ENCODE measurements at places on chromosomes 1 and 21.

GRCh38 chr1:115245227-115245626, 92.8 kb downstream of the NGF start:
- DNase-seq: no peak

GRCh38 chr1:43270421-43271095, 775 bp downstream of the TMEM125 start:
- no peak for DNase-seq

DNA sequence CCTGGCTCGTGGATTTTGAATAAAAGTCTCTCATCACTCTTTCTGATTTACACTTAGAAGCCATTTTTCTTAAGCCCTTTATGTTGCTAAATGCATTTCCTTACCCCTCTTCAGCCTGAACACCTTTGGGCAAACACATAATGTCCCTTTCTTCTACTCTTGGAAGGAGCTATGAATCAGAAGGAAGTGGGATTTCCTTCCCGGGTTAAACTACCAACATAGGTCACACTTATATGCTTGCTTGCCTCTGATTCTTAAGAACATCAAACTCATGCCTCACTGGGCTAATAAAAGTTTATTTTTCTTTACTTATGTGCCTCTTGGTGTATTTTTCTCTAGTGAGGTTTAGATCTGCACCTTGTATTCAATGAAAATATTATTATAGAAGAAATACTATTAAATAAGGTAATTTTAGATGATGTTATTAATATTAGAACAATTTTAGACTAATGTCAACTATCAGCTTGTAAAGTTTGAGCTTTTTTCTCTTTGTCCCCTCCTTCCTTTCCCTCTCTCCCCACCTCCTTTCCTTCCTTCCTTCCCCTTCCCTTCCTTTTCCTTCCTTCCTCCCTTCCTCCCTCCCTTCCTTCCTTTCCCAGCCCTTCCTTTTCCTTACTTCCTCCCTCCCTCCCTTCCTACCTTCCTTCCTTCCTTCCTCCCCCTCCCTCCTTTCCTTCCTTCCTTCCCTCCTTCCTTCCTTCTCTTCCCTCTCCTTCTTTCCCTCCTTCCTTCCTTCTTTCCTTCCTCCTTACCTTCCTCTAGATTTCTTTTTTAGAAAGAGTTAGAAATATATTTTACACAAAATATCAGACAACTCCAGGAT, 66.5 kb upstream of the KCNJ6 start:
- no peak for DNase-seq

GRCh38 chr1:100735244-100735643, 15.7 kb downstream of the VCAM1 start:
- DNase-seq: no peak

DNA sequence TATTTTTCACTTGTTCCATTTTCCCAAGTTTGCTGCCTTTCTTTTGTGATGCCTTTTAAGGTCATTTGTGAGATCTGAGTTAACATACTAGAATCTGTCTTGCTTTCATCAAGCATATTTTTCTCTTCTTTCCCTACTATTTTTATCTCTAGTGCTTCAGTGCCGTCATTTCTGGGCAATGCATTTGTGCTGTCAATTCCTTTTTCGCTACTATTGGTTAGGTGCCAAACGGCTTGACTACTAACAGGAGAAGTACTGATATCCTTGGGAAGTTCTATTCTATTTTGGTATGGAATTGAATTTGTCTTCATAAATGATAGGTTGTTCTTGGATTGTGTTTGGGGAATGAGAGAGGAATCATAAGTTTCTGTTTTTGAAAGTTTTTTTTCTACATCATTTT, 42.2 kb downstream of the LRRC53 start:
- DNase-seq: no peak

- DNase-seq: no peak
Measured at GRCh38 chr1:68225781-68226180, 6.5 kb downstream of the WLS start.

- DNase-seq: no peak
Measured at GRCh38 chr1:156803086-156803851, 13.4 kb downstream of the SH2D2A start.

GRCh38 chr1:161115132-161115711, 2.6 kb downstream of the PFDN2 start:
- no peak for DNase-seq

GRCh38 chr1:155206891-155207805, 549 bp downstream of the THBS3 start:
- peak; percentile 93 for DNase-seq

DNA sequence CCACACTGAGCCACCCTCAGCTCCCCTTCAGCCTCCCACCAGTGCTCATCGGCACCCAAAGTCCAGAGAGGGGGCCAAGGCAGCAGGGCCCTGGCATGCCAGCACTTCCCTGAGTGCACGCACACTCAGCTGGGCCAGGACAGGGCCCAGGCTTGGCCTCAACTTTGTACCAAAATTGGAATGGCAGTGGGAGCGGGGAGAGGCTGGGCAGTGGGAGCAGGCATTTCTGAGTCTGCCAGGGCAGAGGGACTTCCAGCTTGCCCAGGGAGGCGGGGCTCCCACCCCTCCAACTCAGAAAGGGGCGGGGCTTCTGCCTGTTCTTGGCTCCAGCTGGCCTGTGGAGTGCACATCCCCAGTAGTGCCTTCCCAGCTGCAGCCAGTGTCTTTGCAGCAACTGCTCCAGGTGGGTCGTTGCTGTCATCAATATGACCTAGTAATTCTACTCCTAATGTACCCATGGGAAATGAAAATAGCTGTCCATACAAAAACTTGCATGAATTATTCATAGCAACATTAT, 10.3 kb upstream of the SNX7 start:
- DNase-seq: no peak

DNA sequence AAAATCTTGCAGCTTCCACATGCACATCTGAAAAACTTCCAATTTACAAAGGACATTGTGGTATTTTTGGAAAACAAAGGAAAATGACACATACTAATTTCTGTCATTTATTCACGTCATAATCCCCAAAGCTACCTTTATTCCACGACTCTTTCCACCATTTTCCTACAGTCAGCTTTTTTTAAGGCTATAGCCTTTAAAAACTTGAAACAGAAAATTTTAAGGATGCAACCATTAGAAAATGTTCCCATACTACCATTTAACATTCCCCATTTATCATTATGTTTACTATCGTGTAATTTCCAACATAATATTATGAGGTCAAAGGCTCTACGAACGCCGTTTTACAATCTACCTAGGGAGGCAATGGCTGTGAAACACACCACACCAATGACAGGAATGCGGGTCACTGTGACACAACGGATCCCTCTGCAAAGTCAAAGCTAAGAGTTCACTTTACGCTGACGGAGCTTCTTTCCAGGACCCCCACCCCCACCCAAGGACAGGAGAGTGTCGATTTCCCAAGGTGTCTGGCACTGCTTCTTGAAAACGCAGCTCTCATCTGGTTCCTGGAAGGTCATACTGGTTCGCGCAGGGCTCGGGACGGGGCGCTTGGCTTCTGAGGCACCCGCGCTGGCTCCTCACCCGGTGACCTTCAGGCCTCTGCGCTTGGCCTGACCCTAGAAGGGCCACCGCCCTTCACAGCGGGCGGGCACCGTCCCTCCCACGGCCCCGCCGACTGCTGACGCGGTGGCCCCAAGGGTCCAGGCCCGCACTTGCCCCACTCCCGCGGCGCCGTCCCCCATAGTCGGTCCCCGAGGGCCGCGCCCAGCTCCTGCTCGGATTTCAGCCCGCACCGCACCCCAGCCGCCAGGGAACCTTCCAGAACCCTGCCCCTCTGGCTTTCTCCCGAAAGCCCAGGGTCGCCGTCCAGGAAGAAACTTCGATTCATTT, 50.5 kb upstream of the ATF3 start:
- no peak for DNase-seq

GRCh38 chr1:36350659-36351226, 27.3 kb upstream of the EVA1B start:
- DNase-seq: peak; percentile 88

- no peak for DNase-seq
Measured at GRCh38 chr21:37475186-37475868, 108.8 kb downstream of the DYRK1A start.

DNA sequence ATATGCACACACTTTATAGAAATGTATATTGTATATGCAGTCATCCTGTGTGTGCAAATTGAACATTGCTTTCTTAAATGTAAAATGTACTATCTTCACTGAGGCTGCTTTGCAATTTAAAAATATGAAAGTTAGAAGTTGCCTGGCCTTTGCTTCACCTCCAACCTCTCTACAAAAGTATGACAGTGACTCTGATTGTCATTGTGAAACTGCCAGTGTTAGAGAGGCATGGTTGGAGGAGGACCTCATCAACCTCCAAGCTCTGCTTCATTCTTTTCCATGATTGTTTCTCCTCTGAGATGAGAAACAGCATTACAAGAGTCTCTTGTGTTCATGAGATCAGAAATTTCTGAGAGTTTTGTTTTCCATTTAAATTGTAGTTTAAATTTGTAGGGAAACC, 185.5 kb downstream of the ZC3H11B start:
- DNase-seq: no peak

- DNase-seq: no peak
Measured at GRCh38 chr1:18134324-18135046, 26.9 kb downstream of the IGSF21 start.

GRCh38 chr1:59638231-59638711, 176.5 kb upstream of the HOOK1 start:
- DNase-seq: no peak

DNA sequence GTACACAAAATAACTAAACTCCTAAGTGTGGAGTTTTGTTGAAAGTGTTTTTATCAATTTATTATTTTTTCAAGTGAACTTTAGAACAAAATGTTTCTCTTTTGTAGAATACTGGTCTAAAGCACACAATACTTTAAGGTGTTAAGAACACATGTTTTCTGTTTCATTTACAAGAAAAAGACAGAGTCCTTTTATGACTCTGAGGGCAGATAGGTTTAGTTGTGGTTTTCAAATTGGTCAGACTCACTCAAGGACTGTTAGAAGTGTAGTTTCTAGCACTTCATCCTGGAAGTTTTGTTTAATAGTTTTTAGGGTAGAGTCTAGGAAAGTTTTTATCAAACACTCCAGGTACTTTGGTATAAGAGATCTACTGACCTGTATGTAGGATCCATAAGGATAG, 376.5 kb downstream of the LRRIQ3 start:
- DNase-seq: no peak

DNA sequence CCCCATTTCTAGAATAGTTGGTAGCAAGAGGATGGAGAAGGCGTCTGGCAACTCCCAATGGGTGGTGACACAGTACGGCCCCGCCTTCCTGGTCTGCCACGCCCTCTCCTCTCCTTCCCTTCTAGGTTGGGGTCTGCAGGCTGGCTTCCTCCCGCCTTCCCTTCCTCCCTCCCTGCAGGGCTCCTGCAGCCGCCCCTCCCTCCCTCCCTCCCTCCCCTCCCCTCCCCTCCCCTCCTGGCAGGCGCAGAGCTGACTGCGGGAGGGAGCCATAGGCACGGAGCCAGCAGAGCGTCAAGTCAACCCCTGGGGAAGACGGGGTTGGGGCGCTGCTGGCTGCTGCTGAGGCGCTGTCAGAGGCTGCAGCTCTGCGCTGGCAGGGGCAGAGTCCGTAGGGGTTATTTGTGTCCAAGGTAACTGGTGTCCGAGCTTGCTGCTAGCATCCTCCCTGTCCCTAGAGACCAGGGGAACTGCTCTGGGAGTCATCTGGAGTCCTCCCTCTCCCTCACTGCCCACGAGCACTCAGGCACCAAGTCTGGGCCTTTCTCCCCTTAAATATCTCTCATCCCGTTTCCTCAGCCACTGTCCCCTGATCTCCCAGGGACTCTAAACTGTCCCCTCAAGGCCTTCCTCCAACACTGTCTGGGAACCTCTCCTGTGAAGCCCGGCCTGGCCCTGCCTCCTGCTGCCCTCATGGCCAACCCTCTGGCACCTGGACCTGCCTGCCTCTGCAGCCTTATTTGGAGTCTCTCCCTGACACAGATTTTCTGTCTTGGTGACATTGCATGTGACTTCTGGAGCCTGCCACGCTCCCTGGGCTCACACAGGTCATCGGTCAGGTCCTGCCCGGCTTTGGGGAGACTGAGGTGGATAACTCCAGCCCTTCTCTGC, 57.4 kb upstream of the ACOT11 start:
- DNase-seq: no peak

GRCh38 chr1:63326473-63327380, 4.4 kb downstream of the FOXD3 start:
- no peak for DNase-seq

- no peak for DNase-seq
Measured at GRCh38 chr1:169295425-169295824, 72.2 kb downstream of the NME7 start.

DNA sequence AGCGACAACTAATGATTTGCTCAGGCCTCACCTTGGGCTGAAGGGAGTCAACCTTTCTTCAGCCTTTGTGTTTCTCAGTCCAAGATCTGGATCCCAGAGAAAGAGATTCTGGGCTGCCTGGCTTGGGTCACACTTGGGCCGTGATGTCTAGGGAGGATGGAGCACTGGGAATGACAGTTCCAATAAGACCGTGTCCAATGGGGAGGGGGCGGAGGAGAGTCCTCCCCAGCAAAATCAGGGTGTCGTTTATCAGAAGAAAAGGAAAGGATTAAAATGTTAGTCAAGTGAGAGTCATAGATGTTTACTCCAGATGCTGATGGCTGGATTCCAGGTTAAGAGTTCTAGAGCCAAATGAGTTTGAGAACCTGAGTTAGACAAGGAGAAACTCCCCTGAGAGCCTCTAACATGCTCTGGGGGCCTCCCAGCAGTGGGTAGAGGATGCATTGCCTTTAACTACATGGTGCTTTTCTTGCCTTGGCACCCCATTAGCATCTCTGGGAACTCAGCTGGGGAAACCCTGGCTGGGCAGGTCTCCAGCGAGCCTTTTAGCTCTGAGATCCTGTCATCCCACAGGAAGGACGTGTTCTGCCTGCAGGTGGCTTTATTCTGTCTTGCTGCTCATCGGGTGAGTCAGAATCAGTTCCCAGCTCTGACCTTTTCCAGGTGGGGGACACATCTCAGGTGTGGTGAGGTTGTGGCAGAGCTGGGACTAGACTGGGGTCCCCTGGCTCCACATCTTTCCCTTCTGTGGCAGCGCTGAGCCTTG, 22.2 kb downstream of the NIPAL3 start:
- DNase-seq: no peak

DNA sequence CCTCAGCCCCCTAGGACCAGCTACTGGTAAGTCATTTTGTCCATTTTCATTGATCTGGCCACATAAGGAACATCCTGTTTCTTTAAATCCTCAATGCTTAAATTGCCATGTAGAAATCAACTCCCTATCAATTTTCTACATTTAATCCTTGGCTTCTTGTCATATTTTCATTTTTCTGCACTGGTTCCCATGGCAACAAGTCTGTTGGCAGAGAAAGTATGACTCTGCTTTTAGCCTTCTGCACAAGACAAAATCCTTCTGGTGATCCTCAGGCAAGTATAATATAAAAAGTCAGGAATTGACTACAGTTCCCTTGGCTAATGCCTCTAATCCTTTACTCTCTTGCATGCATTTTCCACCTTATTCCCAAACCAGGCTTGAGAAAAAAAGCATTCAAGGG, 65.0 kb downstream of the LRRC40 start:
- no peak for DNase-seq

DNA sequence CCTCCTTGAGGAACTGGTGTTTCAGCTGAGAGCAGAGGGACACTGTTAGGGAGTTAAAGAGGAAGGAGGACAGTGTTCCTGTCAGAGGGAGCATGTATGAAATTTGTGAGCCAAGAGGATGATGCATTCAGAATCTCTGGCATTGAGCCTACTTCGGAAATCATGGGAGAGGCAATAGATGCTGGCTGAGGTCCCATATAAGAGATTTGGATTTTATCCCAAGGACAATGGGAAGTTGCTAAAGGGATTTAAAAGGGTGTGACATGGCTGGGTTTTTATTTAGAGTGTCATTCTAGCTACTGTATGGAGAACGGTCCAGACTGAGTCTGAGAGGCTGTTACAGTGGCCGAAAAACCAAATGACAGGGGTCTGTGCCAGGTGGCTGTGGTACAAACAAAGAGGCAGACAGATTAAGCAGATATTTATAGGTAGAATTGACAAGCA, 403.2 kb upstream of the B3GALT2 start:
- DNase-seq: no peak

GRCh38 chr21:37682966-37683365, 233.3 kb downstream of the KCNJ6 start:
- DNase-seq: no peak
